ENCODE measurements at places on chromosomes 7 and 10.

DNA sequence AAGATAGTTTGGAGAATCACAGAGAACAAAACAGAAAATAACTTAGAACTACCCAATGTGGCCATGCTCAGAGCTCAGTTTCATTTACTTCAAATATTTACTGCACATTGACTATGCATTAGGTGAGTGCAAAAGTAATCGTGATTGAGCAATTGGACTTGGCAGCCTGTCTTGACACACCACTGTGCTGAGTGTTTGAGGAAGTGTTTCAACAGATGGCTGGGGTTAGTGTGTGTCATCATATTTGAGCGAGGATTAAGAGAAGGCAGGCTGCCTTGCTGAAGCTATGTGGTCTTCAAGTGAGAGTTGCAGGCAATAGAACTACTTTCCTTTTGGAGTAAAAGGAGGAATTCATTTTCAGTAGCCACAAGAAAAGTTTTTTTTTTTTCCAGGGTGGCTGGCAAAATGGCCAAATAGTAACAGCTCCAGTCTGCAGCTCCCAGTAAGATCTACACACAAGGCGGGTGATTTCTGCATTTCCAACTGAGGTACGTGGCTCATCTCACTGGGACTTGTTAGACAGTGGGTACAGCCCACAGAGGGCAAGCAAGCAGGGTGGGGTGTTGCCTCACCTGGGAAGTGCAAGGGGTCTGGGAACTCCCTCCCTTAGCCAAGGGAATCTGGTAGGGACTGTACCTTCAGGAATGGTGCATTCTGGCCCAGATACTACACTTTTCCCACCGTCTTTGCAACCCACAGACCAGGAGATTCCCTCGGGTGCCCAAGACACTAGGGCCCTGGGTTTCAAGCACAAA is 37.6 kb downstream of the AKR1C4 start:
- peak; percentile 100 for DNase-seq

GRCh38 chr10:9869205-9869604 is 1148.5 kb upstream of the CELF2 start:
- no peak for DNase-seq

DNA sequence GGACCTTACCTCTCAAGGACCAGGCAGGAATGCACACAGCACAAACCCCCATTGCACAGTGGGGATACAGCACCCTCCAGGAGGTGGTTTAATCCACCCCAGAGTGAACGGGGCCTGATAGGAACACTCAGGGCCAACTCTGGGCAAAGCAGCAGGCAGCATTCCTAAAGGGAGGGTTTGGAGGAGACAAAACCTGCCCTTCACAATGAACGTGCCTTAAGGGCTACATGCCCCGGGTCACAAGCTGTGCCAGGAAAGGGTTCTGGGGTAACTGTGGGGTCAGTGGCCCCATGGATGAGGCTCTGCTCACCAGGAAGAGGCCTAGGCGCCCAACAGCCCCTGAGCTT is 1.1 kb downstream of the GPRIN2 start:
- no peak for DNase-seq

DNA sequence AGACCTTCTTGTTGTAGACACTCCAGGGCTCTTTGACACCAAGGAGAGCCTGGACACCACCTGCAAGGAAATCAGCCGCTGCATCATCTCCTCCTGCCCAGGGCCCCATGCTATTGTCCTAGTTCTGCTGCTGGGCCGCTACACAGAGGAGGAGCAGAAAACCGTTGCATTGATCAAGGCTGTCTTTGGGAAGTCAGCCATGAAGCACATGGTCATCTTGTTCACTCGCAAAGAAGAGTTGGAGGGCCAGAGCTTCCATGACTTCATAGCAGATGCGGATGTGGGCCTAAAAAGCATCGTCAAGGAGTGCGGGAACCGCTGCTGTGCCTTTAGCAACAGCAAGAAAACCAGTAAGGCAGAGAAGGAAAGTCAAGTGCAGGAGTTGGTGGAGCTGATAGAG is 5.5 kb downstream of the GIMAP7 start:
- DNase-seq = no peak

GRCh38 chr10:112471878-112472487 is 25.0 kb downstream of the VTI1A start:
- peak; percentile 56 for DNase-seq

- DNase-seq = no peak
Observed at GRCh38 chr7:127677433-127678230, 25.6 kb downstream of the SND1 start.

- DNase-seq = no peak
Observed at GRCh38 chr7:31583526-31583925, 69.6 kb downstream of the ITPRID1 start.
